Fibroblast of gingiva (primary cell): ENCODE measurements at places on chromosomes 1 and 21.

DNA sequence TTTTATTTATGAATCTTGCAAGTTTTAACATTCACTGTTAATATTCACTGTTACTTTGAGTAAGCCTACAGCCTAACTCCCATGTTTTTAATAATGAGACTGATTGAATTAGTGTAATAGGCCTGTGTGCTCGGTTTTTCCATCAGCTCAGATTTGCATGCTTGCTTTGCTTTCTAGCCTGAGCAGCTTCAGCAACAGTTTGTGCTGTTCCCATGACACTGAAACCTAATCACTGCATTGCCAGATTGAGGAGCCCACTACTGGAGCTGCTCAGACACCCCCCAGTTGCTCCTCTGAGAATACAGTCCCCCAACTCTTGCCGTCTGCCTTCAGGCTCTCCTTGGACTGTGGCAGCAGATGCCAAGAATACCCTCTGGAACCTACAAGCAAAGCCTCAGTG lies 695.4 kb downstream of the BRINP3 start:
- no peak for DNase-seq

DNA sequence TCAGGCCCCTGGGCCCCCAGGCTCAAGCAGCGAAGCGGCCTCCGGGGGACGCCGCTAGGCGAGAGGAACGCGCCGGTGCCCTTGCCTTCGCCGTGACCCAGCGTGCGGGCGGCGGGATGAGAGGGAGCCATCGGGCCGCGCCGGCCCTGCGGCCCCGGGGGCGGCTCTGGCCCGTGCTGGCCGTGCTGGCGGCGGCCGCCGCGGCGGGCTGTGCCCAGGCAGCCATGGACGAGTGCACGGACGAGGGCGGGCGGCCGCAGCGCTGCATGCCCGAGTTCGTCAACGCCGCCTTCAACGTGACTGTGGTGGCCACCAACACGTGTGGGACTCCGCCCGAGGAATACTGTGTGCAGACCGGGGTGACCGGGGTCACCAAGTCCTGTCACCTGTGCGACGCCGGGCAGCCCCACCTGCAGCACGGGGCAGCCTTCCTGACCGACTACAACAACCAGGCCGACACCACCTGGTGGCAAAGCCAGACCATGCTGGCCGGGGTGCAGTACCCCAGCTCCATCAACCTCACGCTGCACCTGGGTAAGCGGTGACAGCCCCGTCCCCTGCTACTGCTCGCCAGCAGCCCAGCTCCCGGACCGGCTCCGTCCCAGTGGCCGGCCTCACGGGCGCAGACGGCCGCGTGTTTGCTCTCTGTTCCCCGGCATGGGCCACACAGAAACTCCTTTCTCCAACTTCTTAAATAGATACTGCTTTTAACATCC lies 539 bp downstream of the LAMC1 start:
- no peak for DNase-seq

DNA sequence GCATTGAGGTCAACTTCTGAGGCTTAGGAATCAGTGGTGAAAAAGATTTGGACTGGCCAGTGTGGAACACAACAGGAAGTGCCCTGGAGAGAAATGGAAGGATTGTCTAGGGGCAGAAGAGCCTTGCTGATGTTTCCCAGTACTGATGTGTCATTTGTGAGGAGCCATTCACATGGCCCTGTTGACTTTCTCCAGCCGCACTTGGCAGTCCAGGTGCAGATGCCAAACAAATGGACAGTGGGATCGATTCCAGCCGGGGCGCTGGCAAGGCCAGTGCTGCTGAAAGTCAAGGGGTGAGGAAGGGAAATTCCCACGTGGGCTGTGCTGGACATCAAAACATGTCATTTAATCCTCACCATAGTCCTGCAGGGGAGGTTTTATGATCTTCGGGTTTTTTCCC lies 4.9 kb upstream of the TRIM63 start:
- no peak for DNase-seq

DNA sequence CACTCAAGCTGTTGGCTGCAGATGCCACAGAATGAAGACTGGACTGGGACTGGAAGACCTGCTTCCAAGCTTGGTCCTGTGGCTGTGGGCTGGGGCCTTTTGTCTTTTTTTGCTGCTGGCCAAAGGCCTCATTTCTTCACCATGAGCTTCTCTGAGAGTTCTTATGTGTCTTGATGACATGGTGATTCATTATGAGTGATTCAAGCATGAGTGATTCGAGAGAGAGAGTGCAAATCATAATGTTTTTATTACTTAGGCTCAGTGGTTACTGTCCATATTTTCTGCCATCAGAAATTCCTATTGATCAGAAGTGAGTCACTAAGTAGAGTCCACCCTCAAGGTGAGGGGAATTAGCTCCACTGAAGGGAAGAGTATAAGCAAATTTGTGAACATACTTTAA lies 94.0 kb downstream of the PCP4 start:
- no peak for DNase-seq

DNA sequence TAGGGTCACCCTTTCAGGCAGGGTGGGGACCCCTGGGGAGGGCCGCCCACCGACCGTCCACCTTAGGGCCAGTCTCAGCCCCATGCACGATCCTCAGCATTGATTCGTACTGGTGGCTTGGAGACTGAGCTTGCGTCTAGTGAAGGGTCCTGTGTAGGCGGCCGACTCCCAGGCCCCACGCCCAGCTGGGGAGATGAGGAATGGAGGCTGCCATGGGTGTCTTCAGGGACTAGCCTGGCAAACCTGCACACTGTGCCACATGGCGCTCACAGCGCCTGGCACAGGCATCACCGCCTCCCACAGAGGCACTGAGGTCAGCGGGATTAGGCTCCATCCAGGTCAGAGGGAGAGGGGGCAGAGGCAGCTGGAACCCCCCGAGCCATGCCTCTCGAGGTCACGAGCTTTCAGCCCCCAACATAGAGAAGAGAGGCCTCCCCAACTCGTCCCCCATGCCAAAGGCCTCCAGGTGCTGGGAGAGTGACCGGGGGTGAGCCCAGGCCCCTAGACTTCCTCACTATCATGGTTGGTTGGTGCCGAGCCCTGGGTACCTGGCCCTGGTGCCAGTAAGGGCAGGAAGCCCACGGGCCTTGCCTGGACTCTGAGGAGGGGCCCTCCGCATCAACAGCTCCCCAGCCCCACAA lies 51.0 kb downstream of the SIK1 start:
- no peak for DNase-seq

- no peak for DNase-seq
Observed at GRCh38 chr1:27445177-27445936, 44.6 kb downstream of the WASF2 start.

- DNase-seq = peak; percentile 73
Observed at GRCh38 chr1:232476538-232476950, 153.4 kb downstream of the SIPA1L2 start.

GRCh38 chr1:63747445-63747844 lies 26.4 kb upstream of the ROR1 start:
- DNase-seq = no peak

- no peak for DNase-seq
Observed at GRCh38 chr21:42474043-42474831, 21.8 kb downstream of the RSPH1 start.

DNA sequence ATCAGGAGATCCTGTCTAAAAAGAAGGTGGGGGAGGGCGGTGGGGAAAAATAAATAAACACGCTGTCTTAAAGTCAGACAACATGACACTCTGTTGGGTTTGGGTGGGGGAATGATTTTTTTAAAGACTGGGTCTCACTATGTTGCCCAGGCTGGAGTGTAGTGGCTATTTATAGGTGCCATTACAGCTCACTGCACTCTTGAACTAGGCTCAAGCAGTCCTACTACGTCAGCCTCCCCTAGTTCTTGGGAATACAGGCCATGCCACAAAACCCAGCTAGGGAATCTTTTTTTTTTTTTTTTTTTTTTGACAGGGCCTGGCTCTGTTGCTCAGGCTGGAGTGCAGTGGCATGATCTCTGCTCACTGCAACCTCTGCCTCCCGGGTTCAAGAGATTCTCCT lies 2.4 kb upstream of the SNRPE start:
- no peak for DNase-seq

- no peak for DNase-seq
Observed at GRCh38 chr1:119617751-119618691, 30.0 kb downstream of the ZNF697 start.

DNA sequence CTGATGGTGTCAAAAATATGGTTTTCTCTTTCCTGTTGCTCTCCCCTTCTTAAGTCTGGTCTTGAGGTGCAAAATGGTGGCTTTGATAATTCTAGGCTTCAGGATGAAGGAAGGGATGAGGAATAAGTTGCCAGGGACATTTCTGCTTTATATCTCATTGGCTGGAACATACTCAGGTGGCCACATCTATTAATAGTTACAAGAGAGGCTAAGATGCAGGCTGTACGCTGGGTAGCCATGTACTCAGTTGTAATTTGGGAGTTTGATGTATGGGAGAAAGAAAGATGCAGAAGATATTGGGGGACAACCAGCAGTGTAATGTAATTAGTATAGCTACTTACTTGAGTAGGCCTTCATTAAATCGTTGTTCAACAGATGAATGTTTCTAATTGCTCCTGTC lies 25.2 kb downstream of the PRKAA2 start:
- DNase-seq = no peak

GRCh38 chr1:226677027-226678020 lies 61.8 kb downstream of the ITPKB start:
- peak; percentile 95 for DNase-seq

- peak; percentile 46 for DNase-seq
Observed at GRCh38 chr1:93567255-93567918, 114.2 kb downstream of the BCAR3 start.

- no peak for DNase-seq
Observed at GRCh38 chr1:201192261-201192788, 1.7 kb downstream of the IGFN1 start.

- no peak for DNase-seq
Observed at GRCh38 chr1:6991266-6991665, 206.0 kb downstream of the CAMTA1 start.

DNA sequence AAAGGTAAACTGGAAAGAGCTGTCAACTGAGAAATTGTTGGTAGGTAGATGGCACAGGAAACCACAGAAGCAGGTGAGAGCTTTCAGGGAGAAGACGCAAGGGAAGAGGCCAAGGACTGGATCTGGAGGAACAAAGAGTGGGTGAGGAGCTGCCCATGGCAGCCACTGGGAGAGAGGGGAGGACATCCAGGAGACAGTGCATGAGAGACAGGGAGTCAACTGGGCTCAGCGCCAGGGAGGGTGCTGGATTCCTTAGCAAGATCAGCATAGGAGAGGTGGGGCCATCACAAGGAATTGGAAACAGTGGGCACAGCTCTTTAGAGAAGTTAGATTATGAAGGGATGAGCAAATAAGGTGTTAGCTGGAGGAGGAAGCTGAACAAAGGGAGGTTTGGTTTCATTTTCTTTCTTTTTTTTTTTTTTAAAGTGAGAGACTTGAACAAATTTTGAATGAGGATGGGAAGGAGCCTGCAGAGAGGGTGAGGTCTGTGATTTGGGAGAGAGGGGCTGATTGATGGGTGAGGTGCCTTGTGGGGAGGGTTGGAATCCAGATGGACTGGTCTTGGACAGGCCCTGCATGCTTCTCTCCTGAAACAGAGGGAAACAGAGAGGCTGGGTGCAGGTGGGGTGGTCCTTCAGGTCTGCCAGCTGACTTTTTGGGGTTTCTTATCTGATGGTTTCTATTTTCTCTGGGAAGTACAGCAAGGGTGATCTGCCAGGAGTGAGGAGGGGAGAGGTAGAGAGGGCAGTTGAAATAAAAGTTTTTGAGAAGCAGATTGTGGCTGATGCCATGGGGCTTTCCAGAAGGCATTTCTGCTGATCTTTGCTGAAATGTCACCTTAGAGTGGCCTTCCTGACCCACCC lies 5.4 kb downstream of the CYP4B1 start:
- no peak for DNase-seq

DNA sequence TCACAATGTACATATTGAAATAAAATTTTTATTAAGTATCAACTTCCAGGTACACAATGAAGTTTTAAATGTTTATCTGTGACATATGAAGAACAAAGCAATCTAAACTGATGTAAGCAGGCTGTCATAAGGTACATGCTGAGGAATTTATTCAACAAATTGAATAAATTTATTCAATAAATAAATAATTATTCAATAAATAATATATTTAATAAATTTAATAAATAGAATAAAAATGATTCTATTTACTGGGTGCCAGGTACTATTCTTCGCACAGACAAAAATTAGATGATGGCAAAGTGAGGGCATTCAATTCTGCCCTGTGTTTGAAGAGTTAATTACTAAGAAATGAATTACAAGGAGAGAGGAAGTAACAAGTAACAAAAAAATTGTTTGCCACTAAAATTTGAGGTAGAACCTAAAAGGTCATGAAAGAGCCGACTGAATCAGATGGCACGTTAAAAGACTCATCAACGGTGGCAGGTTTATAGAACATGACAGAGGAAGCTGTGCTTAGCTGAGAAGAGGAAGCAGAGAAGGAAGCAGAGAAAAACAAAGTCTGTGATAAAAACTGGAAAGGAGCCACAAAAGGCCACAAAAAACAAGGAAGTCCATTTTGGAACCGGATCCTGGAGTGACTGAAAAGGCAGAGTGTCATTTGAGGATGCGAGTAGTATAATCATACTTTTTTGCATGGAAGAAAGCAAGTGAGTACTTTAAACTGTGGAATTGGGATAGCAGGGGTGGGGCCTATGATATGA lies 2.2 kb upstream of the USP24 start:
- DNase-seq = no peak

- no peak for DNase-seq
Observed at GRCh38 chr1:169012416-169012815, 94.1 kb upstream of the ATP1B1 start.
